ENCODE measurements at places on chromosomes 6 and 20.
A peak's percentile ranks its signal among the peaks of the same experiment; 100 is the strongest.

DNA sequence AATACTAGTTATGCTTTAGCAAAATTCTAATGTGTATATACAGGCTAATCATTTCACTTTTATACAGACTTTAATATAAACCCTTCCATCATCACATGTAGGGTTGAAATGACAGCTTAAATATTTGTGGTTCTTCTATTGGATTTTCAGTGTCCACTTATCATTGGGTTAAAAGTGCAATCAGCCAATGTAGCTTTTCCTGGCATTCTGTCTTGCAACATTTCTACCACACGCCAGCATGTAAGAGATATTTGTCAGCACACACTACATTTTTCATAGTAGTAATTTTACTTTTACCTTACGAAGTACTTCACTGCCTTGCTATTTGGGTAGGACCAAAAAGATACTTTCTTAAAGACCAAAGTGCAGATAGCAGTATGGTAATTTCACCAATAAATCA lies 252.0 kb downstream of the TBX18 start:
- DNase-seq, result no peak

DNA sequence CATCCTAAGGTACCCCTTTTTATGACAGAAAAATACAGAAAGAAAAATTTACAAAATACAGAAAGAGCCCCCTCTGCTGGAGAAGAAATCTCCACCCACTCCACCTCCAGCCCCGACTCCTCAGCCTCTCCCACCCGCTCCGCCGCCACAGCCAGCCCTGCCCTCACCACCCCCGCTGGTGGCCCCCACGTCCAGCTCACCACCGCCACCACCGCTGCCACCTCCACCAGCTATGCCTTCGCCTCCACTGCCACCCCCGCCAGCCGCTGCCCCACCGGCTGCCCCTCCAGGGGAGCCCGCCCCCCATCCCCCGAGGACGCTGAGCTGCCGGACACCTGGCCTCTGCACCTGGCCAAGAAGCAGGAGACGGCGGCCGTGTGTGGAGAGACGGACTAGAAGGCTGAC lies 17.7 kb downstream of the WFDC2 start:
- DNase-seq, result no peak

GRCh38 chr20:35515949-35516645 lies 13.4 kb downstream of the C20orf173 start:
- no peak for DNase-seq

DNA sequence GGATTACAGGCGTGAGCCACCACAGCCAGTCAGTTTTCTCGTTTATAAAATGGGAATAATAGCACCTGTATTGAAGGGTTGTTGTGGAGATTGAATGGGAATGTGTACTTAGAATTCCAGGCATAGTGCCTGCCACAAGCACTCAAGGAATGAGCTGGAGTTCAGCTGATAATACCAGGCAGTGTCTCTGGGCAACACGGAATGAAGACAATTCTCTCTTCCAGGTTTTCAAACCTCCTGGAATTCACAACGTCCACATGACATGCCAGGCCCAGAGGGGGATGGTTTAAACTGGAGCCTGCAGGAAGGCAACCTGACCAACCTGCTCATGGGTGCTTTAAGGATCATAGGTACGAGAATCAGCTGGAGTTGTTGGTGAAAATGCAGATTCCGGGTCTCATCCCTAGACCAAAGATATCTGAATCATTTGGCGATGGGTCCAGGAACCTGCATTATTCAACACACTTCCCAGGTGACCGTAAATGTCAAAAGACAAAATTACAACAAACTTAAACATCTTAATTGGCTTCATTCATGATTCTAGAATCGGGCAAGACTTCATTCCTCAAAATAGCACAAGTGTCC lies 1.9 kb upstream of the PTPN1 start:
- DNase-seq, result no peak

- DNase-seq, result peak; percentile 70
Observed at GRCh38 chr6:44234101-44235025, 11.0 kb downstream of the SLC29A1 start.

All from posterior cingulate gyrus (tissue), 11 donors.